Fibroblast of skin of right quadriceps (primary cell): ENCODE measurements at places on chromosomes 16 and 17.

GRCh38 chr16:4768549-4769305, 1.8 kb upstream of the ZNF500 start:
- peak; percentile 95 for DNase-seq

DNA sequence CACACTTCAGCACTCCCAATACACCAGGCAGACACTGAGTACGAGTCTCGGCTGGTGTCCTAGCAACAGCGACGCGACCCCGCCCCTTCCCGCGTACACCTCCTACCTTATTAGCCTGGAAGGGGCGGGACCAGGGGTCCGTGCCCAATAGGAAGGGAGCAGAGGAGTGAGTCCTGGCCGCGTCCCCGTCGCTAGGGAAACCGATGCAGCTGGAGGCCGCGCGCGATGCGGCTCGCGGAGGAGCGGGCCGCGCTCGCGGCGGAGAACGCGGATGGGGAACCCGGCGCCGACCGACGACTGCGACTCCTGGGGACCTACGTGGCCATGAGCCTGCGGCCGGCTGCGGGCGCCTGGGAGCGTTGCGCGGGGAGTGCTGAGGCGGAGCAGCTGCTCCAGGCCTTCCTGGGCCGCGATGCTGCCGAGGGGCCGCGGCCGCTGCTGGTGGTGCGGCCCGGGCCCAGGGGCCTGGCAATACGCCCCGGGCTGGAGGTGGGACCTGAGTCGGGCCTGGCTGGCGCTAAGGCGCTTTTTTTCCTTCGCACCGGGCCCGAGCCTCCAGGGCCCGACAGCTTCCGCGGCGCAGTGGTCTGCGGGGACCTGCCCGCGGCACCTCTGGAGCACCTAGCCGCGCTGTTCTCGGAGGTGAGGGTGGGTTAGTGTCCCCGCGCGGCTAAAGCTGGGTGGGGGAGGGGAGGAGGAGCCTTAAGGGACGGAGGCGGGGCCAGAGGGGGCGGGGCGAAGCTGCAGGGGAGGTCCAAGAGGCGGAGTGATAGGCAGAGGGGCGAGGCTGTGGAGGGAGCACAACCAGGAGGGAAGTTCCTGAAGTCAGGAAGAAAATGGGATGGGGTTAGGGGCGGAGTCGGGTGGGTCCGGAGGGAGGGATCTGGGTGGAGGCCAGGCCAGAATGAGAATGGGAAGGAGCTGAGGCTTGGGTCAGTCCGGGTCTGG, at the start of gene DNAH9:
DNAH9 (plus strand) TSS at position 197 of the 948 bp plus-strand sequence; CDS start at position 226, 29 bp downstream.
- peak; percentile 70 for DNase-seq

- DNase-seq: no peak
These were observed 14.0 kb upstream of the STAC2 start for GRCh38 chr17:39239640-39240314.

DNA sequence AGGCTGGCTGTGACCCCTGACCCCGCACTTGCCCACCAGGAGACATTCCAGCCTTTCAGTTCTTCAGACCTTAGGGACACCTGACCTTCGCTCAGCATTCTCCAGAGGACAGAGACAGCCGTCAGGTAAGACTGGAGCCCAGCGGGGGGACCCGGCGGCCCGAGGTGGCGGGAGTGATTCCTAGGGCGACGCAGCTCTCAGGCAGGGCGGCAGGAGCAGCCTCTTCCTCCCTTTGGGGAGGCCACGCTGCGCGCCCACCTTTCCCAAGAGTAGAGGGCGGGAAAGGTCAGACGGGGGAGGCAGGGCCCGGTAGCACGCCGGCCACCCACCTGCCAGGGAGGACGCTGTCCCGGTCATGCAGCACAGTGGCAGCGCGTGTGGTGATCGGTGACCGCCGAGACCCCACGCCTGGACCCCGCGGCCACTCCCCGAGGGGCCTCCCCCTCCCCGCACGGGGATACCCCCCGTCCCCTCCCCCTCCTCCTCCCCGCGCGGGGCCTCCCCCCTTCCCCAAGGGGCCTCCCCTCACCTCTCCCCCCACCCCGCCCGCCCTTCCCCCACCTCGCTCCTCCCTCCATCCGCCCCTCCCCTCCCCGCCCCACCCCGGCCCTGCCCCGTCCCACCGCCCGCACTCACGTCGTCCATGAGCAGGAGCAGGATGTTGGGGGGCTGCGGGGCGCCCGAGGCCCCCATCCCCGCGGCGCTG, 472 bp downstream of the GALNS start:
- DNase-seq: no peak

GRCh38 chr16:5428932-5429331, 331.3 kb upstream of the EEF2KMT start:
- no peak for DNase-seq

- no peak for DNase-seq
These were observed 25.9 kb upstream of the LITAF start for GRCh38 chr16:11612665-11613025.

- no peak for DNase-seq
These were observed 3.8 kb downstream of the SNX29 start for GRCh38 chr16:11980136-11980844.

DNA sequence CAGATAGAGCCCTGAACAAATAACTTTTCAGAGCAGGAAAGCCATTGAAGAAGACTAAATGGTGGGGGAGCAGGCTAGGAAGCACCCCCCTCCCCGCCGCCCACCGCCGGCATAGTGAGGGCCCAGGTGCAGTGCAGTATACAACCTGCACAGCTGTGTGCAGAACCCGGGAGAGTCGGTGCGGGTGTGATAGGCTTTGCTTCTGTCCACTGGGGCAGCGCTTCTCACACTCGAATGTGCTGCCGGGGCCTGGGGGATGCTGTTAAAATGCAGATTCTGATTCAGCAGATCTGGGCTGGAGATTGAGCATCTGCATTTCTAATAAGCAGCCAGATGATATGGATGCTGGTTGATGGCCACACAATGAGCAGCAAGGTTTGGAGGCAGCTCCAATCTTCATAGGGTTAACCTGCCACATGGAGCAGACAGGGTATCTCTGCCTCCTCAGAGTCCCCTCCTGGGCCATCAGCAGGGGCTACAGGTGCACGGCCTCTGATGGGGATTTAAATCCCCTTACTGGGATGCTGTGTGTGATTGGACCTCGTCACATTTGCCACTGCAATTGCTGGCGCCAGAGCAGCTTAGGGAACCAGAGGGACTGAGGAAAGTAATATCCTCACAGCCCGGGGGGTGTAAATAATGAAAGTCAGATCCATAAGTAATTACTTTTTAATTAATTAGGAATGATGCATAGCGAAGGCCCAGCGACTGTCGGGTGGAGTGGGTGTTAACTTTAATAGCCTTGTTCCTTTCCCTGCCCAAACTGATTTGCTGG, 172.0 kb upstream of the RPL38 start:
- no peak for DNase-seq

DNA sequence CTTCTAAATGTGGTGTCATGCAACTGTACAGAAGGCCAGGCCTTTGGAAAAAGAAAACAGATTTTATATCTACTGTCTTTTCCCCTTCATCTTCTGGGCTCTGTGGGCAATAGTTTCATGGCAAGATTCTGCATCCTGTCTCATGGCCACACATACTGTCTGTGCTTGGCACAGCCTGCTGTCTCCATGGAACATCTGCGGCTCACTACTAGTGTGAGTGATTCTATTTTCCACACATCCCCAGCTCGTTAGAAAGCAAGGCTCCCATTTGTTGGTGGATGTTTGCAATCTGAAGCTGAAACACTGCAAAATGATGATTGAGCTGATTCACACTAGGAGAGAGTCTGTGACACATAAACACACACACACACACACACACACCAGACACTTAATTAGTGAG, 32.4 kb downstream of the CACNG3 start:
- no peak for DNase-seq

DNA sequence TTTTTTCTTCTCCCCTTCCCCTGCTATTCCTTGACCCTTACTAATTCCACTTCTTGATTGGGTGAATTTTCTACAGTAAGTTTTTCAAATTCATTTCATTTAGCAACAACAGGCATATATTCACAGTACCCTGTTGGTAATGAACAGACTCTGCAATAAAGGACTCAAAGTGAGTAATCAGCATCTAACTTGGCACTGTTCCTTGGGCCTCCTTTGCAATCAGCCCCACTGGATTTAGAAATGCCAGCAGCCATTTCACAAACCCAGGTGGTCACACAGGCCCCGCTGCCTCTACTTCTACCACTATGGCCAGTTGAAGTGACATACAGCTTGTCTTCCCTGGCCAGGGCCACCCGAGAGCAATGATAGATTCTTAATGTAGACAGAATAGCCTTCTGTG, 113.8 kb downstream of the CYB561 start:
- no peak for DNase-seq

DNA sequence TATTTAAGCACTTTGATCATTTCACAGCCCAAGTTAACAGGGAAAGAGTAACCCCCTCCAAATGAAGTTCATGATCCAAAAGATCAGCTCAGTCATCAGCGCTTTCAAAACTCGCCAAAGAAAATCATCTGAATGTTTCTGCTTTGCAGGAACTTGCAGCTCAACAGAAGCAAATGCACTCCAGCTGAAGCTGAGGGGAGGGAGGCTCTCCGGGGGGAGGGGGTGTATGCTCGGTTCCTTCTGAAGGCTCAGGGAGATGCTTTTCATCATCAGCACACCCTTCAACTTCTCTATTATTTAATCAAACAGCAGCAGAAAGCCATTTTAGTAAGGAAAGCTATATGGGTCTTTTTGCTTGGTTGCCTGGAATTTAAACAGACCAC, 24.4 kb upstream of the ERN1 start:
- DNase-seq: no peak

DNA sequence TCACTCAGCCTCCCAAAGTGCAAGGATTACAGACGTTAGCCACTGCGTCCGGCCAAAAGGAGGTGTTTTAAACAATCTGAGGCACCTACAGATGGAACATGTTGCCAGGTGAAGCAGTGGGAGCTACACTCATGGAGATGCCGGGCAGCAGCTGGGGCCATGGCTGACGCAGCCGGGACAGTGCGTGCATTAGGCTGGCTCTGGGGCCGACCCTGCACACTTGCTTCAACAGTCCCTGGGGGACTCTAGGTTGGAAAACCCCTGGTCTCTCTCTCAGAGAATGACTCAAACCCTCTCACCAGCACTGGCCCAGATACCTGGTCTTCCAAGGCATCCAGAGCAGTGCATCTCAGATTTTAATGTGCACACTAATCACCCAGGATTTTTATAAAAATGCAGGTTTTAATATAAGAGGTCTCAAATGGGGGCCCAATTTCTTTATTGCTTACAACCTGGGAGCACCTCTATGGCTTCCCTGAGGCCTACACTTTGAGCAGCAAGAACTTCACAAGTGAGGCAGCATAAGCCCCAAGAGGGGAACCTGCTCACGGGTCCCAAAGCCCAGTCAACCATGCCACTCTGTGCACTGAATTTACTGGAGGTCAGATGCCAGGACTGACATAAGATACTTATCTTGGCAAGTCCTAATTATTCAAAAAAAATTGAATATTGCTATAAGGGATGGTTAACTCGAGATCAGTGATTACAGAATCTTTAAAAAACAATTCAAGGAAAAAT, 70.8 kb upstream of the TRAP1 start:
- DNase-seq: no peak

DNA sequence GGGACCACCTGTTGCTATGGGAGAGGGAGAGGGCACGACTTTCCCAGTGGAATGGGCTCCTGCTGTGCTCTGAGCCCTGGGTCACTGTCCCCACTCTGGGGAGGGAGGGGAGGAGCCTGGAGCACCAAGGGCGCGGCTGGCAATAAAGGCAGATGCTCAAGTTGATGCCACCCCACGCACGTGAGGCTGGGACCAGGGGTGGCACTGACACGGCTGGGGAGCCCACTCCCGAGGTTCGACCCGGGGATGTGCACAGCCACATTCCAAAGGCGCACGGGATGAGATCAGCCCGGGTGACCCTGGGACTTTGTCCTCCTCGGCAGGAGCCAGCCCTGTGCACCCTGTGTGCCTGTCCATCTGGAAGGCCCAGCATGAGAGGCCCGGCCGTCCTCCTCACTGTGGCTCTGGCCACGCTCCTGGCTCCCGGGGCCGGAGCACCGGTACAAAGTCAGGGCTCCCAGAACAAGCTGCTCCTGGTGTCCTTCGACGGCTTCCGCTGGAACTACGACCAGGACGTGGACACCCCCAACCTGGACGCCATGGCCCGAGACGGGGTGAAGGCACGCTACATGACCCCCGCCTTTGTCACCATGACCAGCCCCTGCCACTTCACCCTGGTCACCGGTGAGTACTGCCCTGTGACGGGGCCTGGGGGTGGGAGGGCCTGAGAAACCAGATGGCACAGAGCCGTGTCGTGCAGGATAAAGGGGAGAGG, at the start of gene ENPP7:
ENPP7 (plus strand) TSS at position 175 of the 715 bp plus-strand sequence; CDS start at position 372, 197 bp downstream.
- no peak for DNase-seq

DNA sequence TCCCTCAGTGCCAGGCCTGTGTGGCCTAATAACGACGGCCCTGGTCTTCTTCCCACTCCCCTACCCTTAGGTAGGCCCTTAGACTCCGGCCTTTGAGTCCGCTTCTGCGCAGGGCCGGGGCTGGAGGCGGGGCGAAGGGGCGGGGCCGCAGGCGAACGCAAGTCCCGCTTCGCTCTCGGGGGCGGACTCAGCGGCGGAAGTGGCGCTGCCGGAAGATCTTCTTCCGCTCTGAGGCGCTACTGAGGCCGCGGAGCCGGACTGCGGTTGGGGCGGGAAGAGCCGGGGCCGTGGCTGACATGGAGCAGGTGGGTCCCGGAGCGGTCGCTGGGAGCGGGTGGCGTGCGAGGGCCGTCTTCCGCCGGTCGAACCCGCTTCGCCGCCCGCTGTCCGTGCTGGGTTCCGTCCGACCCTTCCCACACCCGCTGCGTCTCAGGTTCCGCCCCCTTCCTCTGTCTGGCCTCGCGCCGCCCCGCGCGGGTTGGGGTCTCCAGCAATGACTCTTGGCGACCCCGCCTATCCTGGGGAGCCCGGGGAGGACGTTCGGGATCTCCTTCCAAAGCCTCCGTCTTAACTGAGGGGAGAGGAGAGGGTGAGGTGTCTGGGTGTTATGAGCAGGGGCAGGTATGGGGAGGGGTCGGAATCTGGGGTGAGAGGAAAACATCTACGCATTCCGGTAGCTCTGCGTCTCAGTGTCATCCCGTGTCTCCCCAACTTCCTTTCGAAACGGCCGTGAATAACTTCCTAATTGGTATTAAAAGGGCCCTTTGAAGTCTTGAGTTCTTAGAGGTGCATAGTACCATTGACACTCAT, at the start of gene STARD3:
STARD3 (plus strand) TSS at position 218 of the 810 bp plus-strand sequence. CDS start 16,388 bp downstream, outside the sequence.
- DNase-seq: peak; percentile 81

- DNase-seq: no peak
These were observed 46.7 kb downstream of the MAP2K6 start for GRCh38 chr17:69460963-69461922.

- no peak for DNase-seq
These were observed 8.3 kb upstream of the GEMIN4 start for GRCh38 chr17:760371-760770.

DNA sequence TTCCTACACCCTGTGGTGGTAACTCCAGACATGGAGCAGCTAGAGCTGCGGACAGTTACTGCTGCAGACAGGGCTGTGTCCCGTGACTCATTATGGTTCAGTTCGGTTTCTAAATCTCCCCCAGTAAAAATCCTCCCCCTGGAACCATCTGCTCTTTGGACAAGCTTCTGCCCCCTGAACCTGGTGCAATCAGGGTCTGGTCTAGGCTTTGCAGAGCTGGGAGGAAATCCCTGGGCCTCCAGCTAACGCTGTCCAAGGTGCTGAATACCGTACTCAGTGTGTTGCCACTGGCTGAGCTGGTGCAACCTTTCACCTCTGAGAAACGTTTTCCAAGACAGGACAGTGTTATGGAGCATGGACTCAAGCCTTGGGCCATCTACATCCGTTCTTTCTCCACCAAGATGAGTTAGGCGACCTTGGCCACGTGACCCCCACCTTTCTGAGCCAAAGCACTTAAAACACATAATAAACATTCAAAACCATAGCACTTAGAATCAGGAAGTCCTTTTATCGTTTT, 142.0 kb downstream of the CPPED1 start:
- peak; percentile 41 for DNase-seq

- DNase-seq: no peak
These were observed 23.7 kb downstream of the OR1D5 start for GRCh38 chr17:3039736-3040135.
